Stomach (tissue), 19 donors: ENCODE measurements at places on chromosomes 3 and 15. TPM values are rescaled to one million over a fixed set of nuclear protein-coding genes. Genes with fewer than 3 reads are reported as not detected.
A peak's percentile ranks its signal among the peaks of the same experiment; 100 is the strongest.

GRCh38 chr15:58631319-58631718 lies 118.2 kb downstream of the ADAM10 start:
- H3K36me3 ChIP-seq = peaks cover 31% of the 10 kb centered on the region
- no peak overlapping the region for H3K4me3 ChIP-seq
- DNase-seq = no peak
- H3K27me3 ChIP-seq = no peaks in the 10 kb centered on the region
- no peak overlapping the region for H3K27ac ChIP-seq

- no peaks in the 10 kb centered on the region for H3K36me3 ChIP-seq
- H3K4me1 ChIP-seq = no peaks in the 10 kb centered on the region
- DNase-seq = no peak
- no peak overlapping the region for H3K4me3 ChIP-seq
- H3K27me3 ChIP-seq = no peaks in the 10 kb centered on the region
These were observed 169.1 kb downstream of the TPRG1 start for GRCh38 chr3:189340680-189341460.

- H3K27me3 ChIP-seq = peaks cover 27% of the 10 kb centered on the region
- H3K4me3 ChIP-seq = peak overlapping the region; percentile 64
- H3K27ac ChIP-seq = no peak overlapping the region
- H3K36me3 ChIP-seq = no peaks in the 10 kb centered on the region
- H3K4me1 ChIP-seq = peaks cover 38% of the 10 kb centered on the region
These were observed 959 bp downstream of the TPM1 start for GRCh38 chr15:63043335-63044076.

GRCh38 chr15:47609693-47610092 lies 107.6 kb upstream of the SEMA6D start:
- peak; percentile 22 for DNase-seq
- H3K4me3 ChIP-seq = no peak overlapping the region
- H3K4me1 ChIP-seq = no peaks in the 10 kb centered on the region
- no peaks in the 10 kb centered on the region for H3K27me3 ChIP-seq
- H3K27ac ChIP-seq = no peak overlapping the region

DNA sequence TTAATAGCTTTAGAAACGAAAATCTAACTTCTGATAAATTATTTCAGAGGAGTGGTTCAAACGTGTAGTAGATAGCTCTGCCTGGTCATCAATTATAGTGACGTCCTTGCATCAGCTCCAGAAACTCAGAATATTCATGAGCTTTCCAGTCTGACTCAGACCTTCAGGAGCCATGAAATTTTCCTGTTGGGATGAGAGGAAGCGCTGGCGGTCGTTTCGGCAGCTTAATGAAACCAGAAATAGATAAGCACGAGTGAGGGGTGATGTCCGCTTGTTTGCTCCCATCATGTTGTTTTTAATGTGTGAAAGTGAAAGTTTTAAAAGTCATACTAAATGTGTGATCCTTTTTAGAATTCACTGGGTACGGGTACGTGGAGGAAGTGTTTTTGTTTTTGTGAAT lies 141.1 kb downstream of the PGPEP1L start:
- H3K4me1 ChIP-seq = peaks cover 21% of the 10 kb centered on the region
- H3K4me3 ChIP-seq = peak overlapping the region; percentile 47
- no peak for DNase-seq
- H3K27ac ChIP-seq = peak overlapping the region; percentile 78
- no peaks in the 10 kb centered on the region for H3K36me3 ChIP-seq

- H3K4me3 ChIP-seq = no peak overlapping the region
- H3K36me3 ChIP-seq = no peaks in the 10 kb centered on the region
- H3K4me1 ChIP-seq = peaks cover 35% of the 10 kb centered on the region
- no peaks in the 10 kb centered on the region for H3K27me3 ChIP-seq
- DNase-seq = no peak
- H3K27ac ChIP-seq = no peak overlapping the region
These were observed 97.4 kb downstream of the ADCY5 start for GRCh38 chr3:123351501-123351900.

DNA sequence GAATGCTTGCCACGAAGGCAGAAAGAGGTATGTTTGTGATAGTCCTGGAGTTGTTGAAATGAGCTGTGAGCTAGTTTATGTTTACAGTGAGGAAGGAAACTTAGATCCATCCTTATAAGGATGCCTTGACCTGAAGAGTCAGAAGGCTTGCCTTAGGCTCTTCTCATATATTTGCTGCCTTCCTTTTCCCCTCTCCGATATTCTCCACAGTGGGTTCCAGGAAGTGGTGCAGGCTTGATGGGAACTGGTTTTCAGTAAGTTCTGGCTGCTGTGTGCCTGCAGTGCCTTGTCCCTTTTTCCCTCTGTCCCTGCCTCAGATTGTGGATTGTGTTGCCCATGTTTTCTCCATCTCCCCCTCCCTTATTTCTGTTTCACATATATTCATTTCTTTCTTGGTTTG lies 287.3 kb upstream of the UBE2E1 start:
- no peak overlapping the region for H3K4me3 ChIP-seq
- H3K36me3 ChIP-seq = no peaks in the 10 kb centered on the region
- DNase-seq = no peak
- no peaks in the 10 kb centered on the region for H3K4me1 ChIP-seq
- H3K27me3 ChIP-seq = no peaks in the 10 kb centered on the region
- no peak overlapping the region for H3K27ac ChIP-seq

- H3K4me3 ChIP-seq = no peak overlapping the region
- no peak for DNase-seq
- no peak overlapping the region for H3K27ac ChIP-seq
- H3K36me3 ChIP-seq = peaks cover 95% of the 10 kb centered on the region
- no peaks in the 10 kb centered on the region for H3K27me3 ChIP-seq
- H3K4me1 ChIP-seq = peaks cover 23% of the 10 kb centered on the region
These were observed 7.3 kb downstream of the TMEM43 start for GRCh38 chr3:14132120-14132519.

- no peak overlapping the region for H3K27ac ChIP-seq
- no peaks in the 10 kb centered on the region for H3K36me3 ChIP-seq
- no peaks in the 10 kb centered on the region for H3K4me1 ChIP-seq
- H3K4me3 ChIP-seq = no peak overlapping the region
- peak; percentile 7 for DNase-seq
These were observed 45.7 kb downstream of the EHHADH start for GRCh38 chr3:185207931-185208746.

GRCh38 chr3:160449636-160450598 lies at the start of gene TRIM59:
TRIM59 (minus strand) TSS chr3:160449786; CDS start chr3:160439183, 10,603 bp downstream.
- H3K4me1 ChIP-seq = peaks cover 38% of the 10 kb centered on the region
- no peaks in the 10 kb centered on the region for H3K36me3 ChIP-seq
- peak within 1 kb of the TSS; percentile 57 for H3K4me3 ChIP-seq
- peak within 1 kb of the TSS; percentile 81 for H3K27ac ChIP-seq

GRCh38 chr15:25832158-25832557 lies 31.0 kb downstream of the ATP10A start:
- no peak for DNase-seq
- no peaks in the 10 kb centered on the region for H3K36me3 ChIP-seq
- H3K4me1 ChIP-seq = peaks cover 3% of the 10 kb centered on the region
- no peak overlapping the region for H3K27ac ChIP-seq
- no peaks in the 10 kb centered on the region for H3K27me3 ChIP-seq
- no peak overlapping the region for H3K4me3 ChIP-seq

The GOLGA6A gene
- total RNA-seq = not detected

The TRPC1 gene
- total RNA-seq = 4.8 TPM

The EOMES gene
- total RNA-seq = not detected

The CGNL1 gene
- 29.3 TPM for total RNA-seq

The LYZL4 gene
- not detected for total RNA-seq

The SLC9A9 gene
- 20.4 TPM for total RNA-seq

The SCN11A gene
- total RNA-seq = 1.1 TPM

The LRRIQ4 gene
- total RNA-seq = not detected
